ENCODE measurements at places on chromosomes 13 and 19.
A peak's percentile ranks its signal among the peaks of the same experiment; 100 is the strongest.

DNA sequence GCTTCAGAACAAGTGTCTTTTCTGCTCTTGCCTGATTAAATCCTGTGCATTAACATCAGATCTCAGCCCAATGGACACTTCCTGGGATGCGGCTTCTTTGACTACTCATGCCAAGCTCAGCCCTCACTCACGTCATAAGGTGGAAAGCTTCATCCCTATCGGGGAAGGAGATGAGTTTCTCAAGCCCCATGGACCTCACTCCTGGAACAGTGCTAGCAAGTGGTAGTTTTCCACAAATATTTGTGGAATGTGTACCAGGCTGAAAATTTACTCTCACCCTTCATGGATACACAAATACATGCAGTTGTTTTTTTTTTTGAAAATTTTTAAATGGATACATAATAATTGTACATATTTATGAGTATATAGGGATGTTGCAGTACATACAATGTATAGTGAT is 34.6 kb upstream of the FARP1 start:
- DNase-seq, result peak; percentile 35

GRCh38 chr19:35327642-35328041 is 1.3 kb upstream of the CD22 start:
- DNase-seq, result no peak

GRCh38 chr13:51679616-51680015 is 95.4 kb downstream of the WDFY2 start:
- no peak for DNase-seq

GRCh38 chr19:16330368-16330801 is 5.8 kb downstream of the KLF2 start:
- peak; percentile 98 for DNase-seq

DNA sequence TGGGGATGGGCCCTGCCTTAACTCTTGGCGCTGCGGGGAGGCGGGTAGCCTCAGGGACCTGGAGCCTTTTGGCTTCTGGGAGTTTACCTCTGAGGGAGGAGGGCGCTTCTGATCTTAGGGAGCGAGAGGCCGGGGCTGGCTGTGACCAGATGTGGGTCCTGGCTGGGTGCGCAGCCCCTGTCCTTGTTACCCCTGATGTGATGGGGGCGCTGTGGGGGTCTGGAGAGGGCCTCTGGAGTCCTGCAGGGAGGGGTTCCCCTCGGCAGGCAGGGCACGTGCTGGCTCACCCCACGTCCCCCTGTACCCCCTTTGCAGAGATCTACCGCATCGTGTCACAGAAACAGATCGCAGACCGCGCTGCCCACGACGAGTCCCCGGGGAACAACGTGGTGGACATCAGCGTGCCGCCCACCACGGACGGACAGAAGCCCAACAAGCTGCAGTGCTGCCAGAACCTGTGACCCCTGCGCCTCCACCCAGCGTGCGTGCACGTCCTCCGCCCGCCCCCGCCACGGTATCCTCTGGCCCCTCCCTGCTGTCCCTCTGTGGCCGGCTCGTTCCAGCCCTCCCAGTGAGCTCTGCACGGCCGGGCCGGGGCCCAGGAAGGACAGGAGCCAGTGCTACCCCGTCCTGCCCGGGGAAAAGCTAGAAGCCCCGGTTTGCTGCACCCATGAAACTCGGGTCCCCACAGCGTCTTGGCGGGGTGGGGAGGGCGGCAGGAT is 9.8 kb upstream of the MARCHF2 start:
- DNase-seq, result no peak

DNA sequence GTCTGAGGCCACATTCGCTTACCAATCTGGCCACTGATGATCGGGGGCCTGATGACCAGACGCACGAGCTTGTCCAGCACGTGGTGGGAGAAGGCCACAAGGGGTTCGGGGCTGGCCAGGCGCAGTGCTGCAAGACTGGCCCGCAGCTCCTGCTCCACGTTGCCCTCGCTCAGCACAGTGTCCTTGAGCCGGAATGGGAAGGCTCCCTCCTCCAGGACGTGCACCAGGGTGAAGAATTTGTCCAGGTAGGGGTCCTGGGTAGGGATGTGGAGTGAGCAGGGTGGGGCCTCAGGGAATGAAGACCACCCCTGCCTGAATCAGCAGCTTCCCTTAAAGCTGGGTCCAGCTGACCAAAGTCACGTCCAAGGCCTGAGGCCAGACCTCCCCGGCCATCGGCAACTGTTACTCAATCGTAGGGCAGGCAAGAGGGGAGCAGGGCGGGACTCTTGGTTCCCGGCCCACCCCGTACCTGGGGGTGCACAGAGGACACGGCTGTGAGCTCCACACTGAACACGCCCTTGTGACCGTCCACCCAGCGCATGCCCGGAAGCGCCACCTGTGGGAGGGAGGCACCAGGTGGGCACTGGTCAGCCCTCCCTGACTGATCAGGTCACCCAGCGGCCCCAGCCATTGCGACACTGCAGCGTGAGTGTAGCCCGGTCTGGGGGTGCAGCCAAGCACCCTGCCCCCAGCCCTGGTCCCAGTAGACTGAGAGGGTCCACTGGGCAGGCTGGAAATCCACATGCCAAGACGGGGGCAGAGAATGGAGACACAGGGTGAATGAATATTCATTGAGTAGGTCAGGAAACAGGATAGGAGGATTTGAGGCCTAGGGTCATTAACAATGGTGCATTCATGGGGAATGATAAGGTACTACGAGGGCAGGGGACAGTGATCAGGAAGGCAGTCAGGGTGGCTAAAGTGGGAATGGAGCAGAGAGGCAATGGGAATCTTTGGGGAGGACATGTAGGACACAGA is 2.8 kb upstream of the ANGPTL8 start:
- no peak for DNase-seq

GRCh38 chr13:50387051-50387581 is 371.9 kb downstream of the KCNRG start:
- peak; percentile 47 for DNase-seq

DNA sequence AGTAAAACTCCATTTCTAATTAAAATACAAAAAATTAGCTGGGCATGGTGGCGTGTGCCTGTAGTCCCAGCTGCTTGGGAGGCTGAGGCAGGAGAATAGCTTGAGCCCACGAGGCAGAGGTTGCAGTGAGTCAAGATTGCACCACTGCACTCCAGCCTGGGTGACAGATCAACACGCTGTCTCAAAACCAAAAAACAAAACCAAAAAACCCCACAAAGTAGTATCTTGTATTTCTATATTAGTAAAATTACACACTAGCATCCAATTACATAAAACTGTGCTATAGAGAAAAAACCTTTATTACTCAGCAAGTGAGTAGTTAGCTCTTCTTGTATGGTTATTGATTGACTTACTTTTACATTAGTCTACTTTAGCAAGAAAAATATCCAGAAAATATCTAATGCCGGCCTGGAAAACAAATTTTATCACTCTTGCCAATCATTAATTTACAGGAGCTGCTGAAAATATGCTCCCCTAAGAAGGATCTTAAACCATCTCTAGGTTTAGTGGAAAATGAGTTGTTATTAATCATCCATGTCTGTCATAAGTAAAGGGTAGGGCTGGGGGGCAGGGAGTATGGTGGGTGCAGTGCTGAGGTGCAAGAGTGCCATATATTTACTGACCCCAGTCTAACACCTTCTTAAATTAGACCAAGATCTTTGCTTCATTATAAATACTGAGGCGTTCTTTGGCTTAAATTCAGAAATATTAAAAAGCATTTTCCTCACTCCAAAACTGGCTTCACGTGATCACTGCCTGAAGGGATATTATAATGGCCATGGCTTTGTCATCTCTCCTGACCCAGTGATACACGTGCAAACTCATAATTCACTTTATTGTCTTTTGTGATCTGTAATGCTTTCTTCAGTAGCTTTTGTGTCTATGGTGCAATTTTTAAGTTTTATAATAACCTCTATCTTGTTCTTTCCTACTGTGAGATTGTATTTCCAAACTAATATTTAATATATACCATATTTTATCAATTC is 44.1 kb downstream of the UBL3 start:
- DNase-seq, result no peak

GRCh38 chr13:58018865-58019264 is 387.3 kb downstream of the PCDH17 start:
- DNase-seq, result no peak

DNA sequence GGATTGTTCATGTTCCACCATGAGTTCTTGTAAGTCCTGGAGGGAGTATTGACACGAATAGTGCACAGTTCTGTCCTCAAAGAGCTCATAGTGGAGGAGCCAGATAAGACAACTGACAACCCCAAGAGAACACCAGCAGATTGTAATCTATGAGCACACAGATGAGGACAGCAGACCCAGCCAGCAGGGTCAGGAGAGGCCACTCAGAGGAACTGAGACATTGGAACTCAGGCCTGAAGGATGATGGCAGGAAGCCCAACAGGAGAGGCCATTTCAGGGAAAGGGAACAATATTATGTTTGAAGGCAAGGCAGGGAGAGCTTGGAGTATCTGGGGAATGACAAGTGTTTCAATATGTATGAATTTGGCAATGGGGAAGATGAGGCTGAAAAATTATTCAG is 63.7 kb upstream of the IPO5 start:
- DNase-seq, result peak; percentile 40

GRCh38 chr13:80547341-80547740 is 206.4 kb upstream of the SPRY2 start:
- DNase-seq, result no peak

DNA sequence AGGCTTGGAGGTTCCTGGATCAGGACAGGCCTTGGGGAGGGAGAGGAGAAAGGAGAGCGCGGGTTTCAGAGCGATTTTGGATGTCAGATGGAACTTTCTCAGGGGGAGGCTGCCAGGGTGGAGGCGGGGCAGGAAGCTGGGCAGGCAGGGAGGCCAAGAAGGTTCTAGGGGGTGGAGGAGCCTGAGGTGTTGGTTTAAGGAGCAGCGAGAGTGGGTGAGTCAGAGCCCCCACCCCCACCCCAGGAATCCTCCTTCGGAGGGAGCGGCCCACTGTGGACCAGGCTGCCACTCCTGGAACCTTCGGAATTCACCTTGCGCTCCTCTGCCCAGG is 15.9 kb upstream of the NOP53 start:
- DNase-seq, result peak; percentile 90

DNA sequence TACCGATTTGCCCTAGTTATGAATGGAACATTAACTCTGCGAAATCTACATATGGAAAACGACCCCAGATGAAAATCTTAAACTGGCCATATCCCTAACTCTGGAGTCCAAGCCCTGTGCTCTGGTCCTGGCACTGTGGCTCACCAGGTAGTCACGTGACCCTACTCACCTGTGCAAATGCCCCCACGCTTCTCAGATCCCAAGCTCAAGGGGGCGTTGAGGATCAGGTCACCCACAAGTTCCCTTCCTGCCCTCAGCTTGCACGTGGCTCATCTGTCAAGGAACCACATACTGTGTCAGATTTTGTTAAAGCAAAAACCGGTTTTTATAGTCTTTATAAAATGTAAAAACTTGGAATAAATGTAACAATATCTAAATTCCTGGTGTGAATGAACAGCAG is 324.0 kb downstream of the SHISA2 start:
- DNase-seq, result no peak

Data from GM23248 (cell line).